ENCODE measurements at places on chromosomes 12 and 14. TPM values are rescaled to one million over a fixed set of nuclear protein-coding genes. Genes with fewer than 3 reads are reported as not detected.

DNA sequence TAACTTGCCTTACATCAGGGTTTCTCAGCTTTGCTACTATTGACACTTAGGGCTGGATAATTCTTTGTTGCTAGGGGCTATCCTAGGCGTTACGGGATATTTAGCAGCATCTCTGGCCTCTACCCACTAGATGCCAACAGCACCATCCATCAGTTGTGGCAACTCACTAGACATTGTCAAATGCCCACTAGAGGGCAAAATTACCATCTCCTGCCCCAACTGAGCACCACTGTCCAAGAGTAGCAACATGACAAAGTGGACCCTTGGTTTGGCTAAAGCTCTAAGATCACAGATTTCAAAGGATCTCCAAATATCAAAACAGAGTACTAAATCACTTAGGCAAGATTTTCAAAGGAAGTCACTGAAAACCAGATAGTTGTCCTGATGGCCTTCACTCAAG lies 251.7 kb upstream of the TBX3 start:
- DNase-seq: no peak

Gene PRPH
- 0.96 TPM for total RNA-seq

DNA sequence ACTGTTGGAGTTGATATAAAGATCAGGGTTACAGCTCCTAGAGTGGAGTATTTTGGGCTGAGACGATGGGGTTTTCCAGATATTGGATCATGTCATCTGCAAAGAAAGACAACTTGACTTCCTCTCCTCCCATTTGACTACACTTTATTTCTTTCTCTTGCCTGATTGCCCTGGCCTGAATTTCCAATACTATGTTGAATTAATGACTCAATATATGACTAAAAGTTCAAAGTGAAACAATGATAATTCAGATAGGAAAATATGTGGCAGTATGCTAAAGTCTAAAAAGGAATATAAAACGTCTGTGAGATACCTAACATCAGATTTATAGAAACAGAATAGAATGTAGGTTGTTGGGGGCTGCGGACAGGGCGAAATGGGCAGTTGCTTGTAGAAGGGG lies 72.2 kb downstream of the BHLHE41 start:
- DNase-seq: no peak

DNA sequence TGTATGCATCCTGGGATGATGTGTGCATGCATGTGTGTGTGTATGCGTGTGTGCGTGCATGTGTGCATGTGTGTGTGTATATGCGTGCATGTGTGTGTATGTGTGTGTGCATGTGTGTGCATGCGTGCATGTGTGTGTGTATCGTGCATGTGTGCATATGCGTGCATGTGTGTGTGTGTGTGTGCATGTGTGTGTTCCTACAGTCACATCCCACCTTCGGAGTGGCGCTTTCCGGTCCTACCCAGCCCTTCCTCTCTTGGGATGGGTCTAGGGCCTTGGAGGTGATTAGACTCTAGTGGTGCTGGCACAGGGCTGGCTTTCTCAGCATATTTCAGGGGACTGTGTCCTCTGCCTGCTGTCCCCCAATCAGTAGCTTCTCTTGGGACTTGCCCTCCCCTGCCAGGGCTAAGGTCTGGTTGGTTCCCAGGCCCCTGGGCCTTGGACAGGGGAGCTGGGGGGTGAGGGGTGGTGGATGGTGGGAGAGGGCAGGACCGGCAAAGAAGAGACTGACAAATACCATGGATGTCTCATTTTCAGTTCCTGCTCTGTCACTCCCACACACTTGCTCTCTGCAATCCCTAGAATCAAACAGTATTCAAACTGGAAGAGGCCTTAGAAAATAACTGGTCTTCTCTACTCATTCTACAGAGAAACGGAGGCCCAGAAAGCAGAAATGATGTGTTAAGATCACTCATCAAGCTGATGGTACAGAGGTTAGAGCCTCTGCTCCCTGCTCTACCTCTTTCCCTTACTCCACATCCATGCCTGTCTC lies 21.9 kb upstream of the FAIM2 start:
- no peak for DNase-seq

GRCh38 chr12:52259657-52260243 lies 14.7 kb upstream of the KRT86 start:
- DNase-seq: no peak

Gene TGFB3
- 35.7 TPM for total RNA-seq

DNA sequence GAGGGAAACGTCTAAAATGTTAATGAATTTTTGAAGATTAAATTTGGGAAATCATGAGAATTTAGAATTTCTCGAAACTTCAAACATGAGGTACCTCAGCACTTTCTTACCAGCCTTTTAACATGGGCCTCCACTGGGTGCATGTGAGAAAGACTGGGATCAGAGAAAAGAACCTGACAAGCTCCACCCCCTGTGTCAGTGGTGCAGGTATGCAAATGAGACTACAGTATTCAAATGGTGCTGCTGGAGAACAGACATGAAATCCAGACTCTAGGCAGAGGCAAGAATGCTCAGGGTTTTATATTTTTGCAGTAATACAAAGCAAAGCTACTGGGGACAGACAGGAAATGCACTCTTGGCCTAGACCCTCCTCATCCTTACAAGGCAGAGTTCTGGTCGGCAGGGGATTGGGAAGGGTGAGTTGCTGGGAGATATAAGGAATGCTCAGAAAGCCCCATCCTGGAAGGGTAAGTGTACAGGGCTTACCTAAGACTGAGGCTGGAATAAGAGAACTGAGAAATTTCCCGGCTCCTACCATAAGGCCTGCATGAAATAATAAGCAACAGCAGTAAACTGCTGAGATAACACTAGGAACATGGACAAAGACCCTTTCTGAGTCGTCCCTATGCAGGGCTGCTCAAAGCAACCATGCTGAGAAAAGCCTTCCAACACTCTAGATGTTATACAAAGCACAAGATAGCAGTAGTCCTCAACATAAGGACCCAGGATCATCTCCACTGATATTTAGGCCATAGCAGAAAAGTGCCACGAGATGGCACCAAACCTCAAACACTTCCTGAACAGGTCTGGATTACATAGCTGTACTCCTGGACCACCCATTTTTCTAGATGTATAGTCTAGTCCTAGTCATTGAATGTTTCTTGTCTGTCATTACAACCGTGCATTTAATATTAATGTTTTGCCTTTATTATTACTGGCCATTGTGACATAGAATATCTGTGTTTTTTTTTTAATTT lies 260.8 kb downstream of the RASSF9 start:
- no peak for DNase-seq

GRCh38 chr12:40336573-40337199 lies 111.9 kb downstream of the LRRK2 start:
- DNase-seq: no peak

Gene LYZ
- 13.4 TPM for total RNA-seq

DNA sequence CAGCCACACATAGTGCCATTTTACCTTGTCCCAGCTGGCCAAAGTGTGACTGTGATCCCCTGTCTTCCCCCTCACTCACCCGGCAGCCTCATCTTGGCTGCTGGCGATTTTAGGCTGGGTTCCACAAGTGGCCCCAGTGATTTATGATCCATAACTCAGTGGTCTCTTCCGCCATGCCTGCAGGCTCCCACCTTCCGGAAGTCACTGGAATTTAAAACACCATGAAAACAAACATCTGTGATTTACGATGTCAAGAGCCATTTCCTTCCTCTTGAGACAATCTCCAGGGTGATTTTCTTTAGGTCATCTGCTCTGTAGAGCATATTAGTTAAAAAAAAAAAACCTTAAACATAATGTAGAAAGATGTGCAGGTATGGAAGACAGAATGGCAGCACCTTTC lies 282.3 kb downstream of the CACNA1C start:
- DNase-seq: no peak

Gene RPGRIP1
- total RNA-seq: 10.4 TPM

GRCh38 chr14:59202031-59202430 lies 13.6 kb downstream of the DAAM1 start:
- DNase-seq: no peak
